ENCODE measurements at places on chromosomes 5 and 9.

GRCh38 chr9:72954431-72955125 lies 1.7 kb upstream of the ALDH1A1 start:
- no peak for DNase-seq

GRCh38 chr5:14741131-14741530 lies 76.6 kb downstream of the OTULIN start:
- DNase-seq, result no peak

- DNase-seq, result no peak
Observed at GRCh38 chr9:12170456-12170855, 522.7 kb upstream of the TYRP1 start.

DNA sequence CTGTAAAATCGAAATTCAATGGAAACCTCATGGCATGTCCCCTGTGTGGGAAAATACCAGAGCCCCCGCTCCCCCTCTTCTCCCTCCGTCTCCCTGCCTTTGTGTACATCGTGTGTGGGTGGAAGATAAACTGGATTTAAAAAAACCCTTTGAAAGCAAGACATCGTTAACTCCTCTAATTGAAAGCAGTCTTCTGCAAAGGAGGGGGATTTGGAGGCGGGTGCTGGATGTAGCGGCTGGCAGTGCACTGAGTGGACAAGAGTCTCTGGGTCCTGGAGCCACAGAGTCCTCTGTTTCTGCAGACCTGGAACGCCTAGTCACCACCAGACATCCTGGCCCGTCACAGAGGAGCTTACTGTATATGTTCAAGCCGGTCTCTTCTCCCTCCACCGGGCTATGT lies 169.4 kb downstream of the PAPPA start:
- DNase-seq, result no peak

DNA sequence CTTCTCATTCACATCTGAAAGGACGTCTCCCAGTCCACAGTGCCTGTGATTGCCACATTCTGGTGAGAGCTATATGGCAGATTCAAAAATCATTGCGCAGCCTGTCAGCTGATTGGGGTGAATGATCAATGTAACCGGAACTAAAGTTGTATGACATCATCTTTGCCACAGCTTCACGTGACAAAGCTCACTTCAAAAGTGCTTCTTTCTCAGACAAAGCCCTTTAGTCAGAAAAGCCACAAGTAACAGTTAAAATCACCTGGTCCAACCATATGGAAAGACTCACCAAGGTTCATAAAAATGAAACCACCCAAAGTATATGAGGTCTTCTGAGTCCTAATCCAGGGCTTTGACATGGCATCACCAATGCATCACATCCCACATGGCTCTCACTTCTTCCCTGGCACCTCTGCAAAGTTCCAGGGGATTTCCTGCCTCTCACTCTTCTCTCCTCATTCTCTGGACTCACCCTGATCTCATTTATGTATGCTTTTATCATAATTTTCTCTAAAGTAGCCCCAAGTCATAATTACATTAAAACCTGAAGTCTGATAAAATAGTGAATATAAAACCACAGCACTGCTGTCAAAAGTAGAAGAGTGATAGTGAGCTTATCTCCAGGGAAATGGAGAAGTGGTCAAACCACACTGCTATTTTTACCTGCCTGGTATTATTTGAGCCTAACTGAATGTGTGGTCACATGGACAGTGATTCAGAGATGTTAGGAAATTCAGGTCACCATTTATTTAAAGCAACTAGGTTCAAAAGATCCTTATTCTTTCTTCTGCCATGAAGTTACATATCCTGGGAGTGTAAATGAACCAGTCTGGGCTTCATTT lies 193.1 kb upstream of the PTGER4 start:
- DNase-seq, result no peak

DNA sequence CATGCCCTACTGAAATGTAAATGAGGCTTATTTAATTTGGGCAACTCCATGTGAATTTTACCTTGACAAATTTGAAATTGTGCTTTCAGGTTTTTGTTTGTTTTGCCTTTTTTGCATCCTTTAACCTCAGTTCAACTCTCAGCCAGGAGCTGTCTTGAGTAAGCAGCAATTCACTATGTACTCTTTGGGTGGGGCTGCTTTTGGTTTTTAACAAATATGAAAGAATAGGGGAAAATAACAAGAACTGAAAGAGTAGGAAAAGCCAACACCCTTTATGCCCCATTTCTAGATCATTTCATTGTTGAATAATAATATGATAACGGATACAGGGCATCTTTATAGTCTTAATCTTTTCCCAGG lies 192.0 kb downstream of the ARHGAP26 start:
- no peak for DNase-seq

- DNase-seq, result no peak
Observed at GRCh38 chr5:139147483-139148087, 50.6 kb downstream of the SIL1 start.

- DNase-seq, result no peak
Observed at GRCh38 chr5:96822686-96823459, 15.1 kb upstream of the ERAP1 start.

GRCh38 chr9:112050544-112051475 lies 124.3 kb downstream of the SUSD1 start:
- DNase-seq, result no peak

GRCh38 chr9:9997585-9997984 lies 615.2 kb downstream of the PTPRD start:
- no peak for DNase-seq

DNA sequence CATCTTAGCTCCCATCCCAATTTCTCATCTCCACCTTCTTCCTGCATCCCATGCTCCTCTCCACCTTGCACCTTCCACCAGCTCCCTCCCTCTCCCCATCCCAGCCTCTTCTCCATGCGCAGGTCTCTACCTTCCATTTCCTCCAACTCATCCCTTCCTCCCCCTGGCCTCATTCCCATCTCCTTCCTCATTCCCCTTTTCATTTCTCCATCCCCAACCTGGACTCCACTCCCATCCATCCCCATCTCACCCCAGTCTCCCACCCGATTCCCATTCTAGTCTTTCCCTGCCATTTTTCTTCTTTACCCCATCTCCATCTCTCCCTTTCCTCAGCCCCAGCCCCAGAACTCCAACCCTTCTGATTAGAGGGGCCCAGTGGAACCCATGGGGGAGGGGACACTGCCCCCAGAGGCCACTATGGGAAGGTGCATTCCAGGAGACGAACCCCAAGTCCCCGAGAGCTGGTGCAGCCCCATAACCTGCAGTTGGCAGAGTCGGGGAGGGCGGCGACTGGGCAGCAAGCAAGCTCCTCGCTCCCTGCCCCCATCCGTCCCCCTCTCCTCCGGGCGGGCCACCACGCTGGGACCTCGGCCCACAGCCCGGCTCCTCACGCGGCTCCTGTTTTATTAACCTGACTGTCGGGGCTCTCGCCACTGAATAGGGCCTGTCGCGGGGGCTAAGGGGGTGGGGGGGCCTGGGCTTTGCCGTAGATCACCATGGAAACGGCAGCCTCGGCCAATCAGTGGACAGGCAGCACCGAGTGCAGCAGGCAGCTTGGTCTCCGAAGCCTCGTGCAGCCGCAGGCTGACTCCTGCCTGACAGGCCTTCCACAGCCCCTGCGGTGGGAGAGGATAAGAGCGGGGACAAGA lies 66.7 kb downstream of the PCDH1 start:
- no peak for DNase-seq

- DNase-seq, result no peak
Observed at GRCh38 chr9:137048655-137049543, 2.9 kb upstream of the NPDC1 start.

DNA sequence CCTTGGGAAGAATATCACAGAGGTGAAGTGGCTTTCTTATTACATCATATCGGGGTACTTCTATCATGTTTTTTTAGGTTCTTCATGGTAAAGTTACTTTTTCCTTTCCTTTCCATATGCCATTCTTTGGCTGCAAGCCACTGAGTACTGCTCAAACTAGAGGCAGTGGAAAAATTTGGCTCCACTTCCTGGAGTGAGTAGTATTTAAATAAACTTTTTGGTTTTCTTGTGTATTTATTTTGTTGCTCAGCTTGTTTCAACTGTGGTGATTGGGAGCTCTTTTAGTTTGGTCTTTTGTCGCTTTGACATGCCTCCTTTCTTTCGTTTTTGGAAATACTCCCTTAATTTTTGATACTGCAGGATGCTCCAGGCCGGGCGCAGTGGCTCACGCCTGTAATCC lies 69.8 kb downstream of the WDR70 start:
- no peak for DNase-seq

DNA sequence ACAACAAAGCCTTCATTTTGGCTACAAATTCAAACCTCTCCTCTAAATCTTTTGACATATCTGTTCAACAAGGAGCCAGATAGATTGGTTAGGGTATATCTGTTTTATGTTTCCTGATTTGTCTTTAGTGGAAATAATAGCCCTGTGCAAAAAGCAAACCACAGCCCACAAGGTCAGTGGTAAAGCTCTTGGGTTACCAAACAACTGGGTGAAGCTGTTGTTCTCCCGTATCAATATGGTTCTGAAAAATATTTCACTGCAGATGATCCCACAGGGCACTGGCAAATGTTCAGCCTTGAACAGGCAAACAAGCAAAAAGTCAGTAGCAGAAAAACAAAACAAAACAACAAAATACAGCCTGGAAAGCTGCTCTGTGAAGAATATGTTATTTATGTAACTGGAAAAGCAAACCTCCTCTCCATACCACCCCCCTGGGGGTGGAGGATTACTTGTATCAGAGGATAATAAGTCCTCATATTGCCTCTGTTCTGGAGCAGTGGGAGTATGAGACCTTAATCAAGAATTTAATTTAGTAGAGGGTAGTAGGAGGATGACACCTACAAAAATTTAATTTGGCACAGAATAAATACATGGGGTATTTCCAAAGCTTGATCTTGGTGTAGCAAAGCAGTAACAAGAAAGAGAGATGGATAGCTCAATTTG lies 20.8 kb upstream of the PTBP3 start:
- DNase-seq, result no peak

- no peak for DNase-seq
Observed at GRCh38 chr5:163916861-163917260, 411.4 kb downstream of the MAT2B start.

GRCh38 chr9:125332527-125332926 lies 70.9 kb downstream of the GAPVD1 start:
- DNase-seq, result no peak

DNA sequence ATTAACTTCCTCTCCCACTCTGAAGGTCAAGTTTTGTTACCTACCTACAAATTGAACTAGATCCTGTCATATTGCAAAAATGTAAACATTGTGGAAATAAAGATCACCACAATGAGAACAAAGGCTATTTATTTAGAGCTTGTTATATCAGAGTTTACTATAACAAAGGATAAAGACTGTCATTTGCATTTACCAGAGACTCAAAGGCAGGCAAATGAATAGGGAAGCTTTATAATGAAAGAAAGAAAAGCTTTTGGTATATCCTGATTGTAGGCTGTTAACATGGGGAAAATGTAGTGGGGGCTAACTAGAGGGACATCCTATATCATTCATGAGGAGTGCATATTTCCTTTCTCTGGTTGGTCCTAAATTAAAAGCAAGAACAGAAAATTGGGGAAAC lies 403.5 kb upstream of the TYRP1 start:
- DNase-seq, result no peak

- DNase-seq, result no peak
Observed at GRCh38 chr5:160432196-160432595, 10.5 kb downstream of the PTTG1 start.

- no peak for DNase-seq
Observed at GRCh38 chr5:140338336-140338735, 8.1 kb downstream of the HBEGF start.

- peak; percentile 11 for DNase-seq
Observed at GRCh38 chr5:79236970-79237739, 1.2 kb downstream of the JMY start.

- no peak for DNase-seq
Observed at GRCh38 chr5:153641183-153641688, 150.8 kb downstream of the GRIA1 start.

- DNase-seq, result no peak
Observed at GRCh38 chr5:16467363-16468219, 2.0 kb upstream of the ZNF622 start.

- DNase-seq, result peak; percentile 37
Observed at GRCh38 chr9:137295238-137295811, 6.7 kb downstream of the NRARP start.

GRCh38 chr9:35732800-35733541 lies 505 bp downstream of the CREB3 start:
- no peak for DNase-seq

GRCh38 chr5:180595381-180596114 lies 4.2 kb upstream of the SCGB3A1 start:
- DNase-seq, result no peak

DNA sequence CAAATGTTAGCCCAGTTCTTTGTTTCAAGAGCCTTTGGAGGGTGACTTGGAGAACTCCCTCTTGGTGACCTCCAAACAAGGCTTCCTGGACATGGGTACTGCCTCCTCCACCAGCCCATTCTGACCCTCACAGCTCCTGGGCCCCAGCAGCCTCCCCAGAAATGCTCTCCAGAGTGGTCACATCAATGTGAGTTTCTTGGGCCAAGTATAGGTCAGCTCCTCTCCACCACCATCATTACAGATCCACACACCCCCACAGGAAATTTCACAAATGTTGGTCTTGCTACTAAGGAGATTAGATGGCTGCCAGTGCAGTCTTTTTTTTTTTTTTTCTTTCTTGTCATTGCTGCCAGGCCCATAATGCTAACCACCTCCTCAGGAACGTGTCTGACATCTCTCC lies 410.7 kb downstream of the DTWD2 start:
- DNase-seq, result no peak

GRCh38 chr9:18492612-18493011 lies 18.7 kb downstream of the ADAMTSL1 start:
- no peak for DNase-seq

GRCh38 chr9:98242426-98242825 lies 13.0 kb downstream of the TBC1D2 start:
- no peak for DNase-seq

- DNase-seq, result no peak
Observed at GRCh38 chr9:135046739-135047350, 40.6 kb upstream of the OLFM1 start.

DNA sequence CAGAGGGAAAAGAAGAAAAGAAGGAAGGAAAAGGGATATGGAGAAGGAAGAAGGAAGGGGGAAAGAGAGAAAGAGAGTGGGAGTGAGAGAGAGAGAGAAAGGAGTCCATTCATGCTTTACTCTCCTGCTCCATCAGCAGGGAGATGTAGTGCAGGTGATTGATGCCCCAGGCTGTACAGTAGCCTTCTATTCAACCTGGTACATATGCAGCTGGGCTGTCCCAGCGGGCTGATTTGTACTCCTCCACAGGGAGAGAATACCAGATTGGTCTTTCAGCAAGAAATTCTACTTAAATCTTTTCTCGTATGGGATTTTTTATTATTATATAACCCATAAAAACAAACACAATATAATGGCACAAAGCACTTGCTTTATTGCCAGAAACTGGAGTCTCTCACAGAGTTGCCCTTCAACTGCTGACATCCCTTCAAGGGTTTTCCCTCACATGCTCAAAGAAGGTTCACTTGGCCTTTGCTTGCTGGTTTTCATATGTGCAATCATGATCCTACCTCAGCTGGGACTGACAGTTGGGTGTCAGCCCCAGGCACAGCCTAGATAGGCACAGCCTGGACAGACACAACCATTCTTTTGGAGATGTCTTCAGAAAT lies 380.1 kb upstream of the RIOK2 start:
- DNase-seq, result no peak

- no peak for DNase-seq
Observed at GRCh38 chr5:143793249-143793648, 18.7 kb upstream of the HMHB1 start.

- DNase-seq, result no peak
Observed at GRCh38 chr5:11733185-11733839, 170.9 kb downstream of the CTNND2 start.

Data from stimulated activated CD8-positive, alpha-beta memory T cell treated with anti-CD3 and anti-CD28 coated beads, Interleukin-15, amount 100 ng/mL, for 24 hours (primary cell).